ENCODE measurements at places on chromosomes 11 and 22.

GRCh38 chr11:64152841-64153691, 12.8 kb downstream of the MACROD1 start:
- DNase-seq: peak; percentile 25

DNA sequence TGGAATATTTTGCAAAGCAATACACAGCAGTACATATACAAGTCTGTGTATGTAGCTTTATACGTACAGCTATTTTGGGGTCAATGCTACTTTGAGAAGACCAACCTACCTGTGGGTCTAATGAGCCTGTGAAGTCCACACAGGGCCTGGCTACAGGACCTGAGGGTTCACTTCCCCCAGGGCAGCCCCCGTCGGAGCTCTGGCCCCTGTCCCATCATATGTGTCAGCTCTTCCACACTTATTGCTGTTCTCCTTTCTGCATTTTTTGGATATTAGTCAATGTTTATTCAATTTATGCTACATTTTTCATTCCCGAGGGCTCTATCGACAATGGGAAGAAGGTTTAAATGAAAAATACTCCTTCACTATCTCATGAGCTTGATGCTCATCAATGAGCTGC, 1473.6 kb downstream of the BRD1 start:
- DNase-seq: no peak

DNA sequence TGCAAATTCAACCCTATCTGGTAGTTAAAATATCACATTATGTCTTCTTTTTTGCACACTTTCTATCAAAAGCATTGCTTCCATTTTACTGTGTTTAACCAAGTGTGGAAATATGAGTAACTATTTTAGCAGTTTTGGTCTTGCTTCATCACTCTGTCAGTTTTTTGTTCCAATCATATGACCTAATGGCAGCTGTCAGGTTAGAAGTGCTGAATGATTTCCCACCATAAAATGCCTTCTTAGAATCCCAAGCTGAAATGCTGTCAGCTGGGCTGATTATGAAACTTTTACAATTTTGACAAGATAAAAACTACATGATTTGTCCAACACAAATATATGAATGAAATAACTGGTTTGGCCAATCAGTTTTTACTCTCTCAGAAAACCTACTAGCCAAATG, 1654.6 kb upstream of the RAG2 start:
- DNase-seq: no peak

- no peak for DNase-seq
Measured at GRCh38 chr11:91998481-91998880, 226.1 kb upstream of the FAT3 start.

DNA sequence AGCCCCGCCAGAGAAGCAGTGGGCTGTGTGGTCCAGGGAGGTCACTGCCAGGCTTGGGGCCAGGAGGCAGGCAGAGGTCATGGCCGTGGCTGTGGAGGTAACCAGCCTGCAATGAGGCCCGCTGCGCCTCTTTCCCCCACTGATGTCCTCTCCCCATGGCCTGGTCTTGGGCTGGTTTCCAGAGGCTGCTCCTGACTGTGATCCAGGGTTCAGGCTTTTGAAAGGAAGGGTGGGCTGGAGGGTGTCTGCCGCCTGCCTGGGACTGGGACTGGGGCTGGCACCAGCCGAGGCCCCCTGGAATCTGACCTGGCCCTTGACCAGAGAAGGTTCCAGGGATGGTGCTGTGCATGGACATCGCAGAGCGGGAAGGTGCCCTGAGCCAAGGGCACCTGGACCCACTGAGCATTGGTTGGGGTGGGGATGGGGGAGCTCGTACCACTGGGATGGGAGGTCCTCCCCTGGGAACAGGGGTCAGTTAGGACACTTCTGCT, 59.6 kb upstream of the THY1 start:
- DNase-seq: no peak

- DNase-seq: peak; percentile 70
Measured at GRCh38 chr22:24390576-24390975, 36.8 kb upstream of the ADORA2A start.

Data from AG10803 (cell line).